Esophagus squamous epithelium (tissue), 5 donors: ENCODE measurements at places on chromosomes 16 and 17. TPM values are rescaled to one million over a fixed set of nuclear protein-coding genes. Genes with fewer than 3 reads are reported as not detected.

DNA sequence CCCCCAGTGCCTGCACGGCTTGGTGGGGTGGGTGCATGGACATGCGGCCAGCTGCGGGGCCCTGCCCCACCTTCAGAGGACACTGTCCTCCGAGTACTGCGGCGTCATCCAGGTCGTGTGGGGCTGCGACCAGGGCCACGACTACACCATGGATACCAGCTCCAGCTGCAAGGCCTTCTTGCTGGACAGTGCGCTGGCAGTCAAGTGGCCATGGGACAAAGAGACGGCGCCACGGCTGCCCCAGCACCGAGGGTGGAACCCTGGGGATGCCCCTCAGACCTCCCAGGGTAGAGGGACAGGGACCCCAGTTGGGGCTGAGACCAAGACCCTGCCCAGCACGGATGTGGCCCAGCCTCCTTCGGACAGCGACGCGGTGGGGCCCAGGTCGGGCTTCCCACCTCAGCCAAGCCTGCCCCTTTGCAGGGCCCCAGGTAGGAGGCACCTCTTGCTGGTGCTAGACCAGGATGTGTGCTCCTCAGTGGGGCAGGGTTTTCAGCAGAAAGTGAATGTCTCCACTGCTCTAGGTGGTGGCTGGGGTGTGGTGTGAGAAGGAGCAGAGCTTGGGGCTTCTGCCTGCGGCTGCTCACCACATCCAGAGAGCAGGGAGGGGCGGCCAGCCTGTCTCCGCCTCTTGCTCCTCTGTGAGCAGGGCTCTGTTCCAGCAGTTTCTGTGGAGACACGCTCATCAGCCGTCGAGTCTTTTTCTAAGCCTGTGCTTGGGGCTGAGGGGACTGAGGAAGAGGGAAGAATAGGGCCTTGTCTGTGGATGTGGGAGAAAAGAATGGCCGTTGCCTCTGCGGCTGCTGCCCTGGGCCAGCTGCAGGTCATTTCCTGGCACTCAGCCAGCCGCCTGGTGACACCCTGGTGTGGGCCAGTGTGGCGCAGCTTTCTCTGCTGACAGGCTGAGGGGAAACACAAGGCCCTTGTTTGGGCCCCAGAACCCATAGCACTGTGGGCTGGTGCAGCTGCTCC lies 2.2 kb downstream of the ZNF276 start:
- H3K4me1 ChIP-seq, result peaks cover 36% of the 10 kb centered on the region
- peak overlapping the region; percentile 96 for H3K4me3 ChIP-seq
- no peak for DNase-seq
- no peaks in the 10 kb centered on the region for H3K27me3 ChIP-seq
- H3K27ac ChIP-seq, result peak overlapping the region; percentile 99

B4GALNT2 gene
- total RNA-seq, result not detected

- DNase-seq, result no peak
- H3K36me3 ChIP-seq, result no peaks in the 10 kb centered on the region
- no peak overlapping the region for H3K4me3 ChIP-seq
- no peak overlapping the region for H3K27ac ChIP-seq
- peaks cover 20% of the 10 kb centered on the region for H3K4me1 ChIP-seq
Observed at GRCh38 chr16:35792516-35793285, 2333.3 kb downstream of the TP53TG3F start.

DNA sequence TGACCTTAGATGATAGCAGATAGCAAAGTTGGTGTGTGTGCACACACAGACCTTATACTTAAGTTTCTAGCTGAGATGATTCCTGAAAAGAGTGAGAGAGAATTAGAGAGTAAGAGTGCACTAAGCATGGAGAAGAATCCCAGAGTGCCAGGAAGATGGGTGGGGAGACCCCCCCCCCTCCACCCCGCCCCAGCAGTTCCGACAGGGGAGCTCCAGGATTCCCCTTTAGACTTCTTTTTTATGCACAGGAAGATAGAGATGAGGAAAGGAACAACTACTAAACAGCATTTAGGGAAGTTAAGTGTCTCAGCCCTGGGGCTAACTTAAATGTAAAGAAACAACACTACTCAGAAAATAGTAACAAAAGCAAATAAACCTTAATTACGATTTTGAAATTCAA lies 878.0 kb upstream of the GOT2 start:
- H3K27ac ChIP-seq, result no peak overlapping the region
- no peak overlapping the region for H3K4me3 ChIP-seq
- H3K36me3 ChIP-seq, result no peaks in the 10 kb centered on the region
- no peaks in the 10 kb centered on the region for H3K4me1 ChIP-seq

DNA sequence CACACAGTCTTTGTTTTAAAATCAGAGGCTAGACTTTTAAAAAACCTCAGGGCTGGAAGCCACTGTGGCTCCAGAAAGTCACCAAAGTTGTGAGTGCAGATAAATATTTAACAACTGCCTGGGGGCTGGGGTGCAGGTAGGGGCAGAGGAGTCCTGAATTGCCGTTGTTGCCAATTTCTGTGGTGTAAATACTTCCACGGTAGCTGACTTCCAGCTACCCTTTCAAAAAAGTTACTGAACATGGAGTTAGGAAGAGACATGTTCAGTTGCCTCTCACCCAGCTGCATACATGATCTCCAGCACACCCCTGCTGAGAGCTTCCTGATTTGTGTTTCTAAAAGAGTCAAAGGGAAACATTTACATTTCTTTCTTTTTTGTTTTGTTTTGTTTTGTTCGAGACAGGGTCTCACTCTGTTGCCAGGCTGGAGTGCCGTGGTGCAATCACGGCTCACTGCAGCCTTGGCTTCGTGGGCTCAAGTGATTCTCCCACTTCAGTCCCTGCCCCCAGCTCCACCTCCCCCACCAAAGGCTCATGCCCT lies 58.7 kb downstream of the PLXDC1 start:
- peaks cover 64% of the 10 kb centered on the region for H3K4me1 ChIP-seq
- H3K4me3 ChIP-seq, result no peak overlapping the region
- no peaks in the 10 kb centered on the region for H3K27me3 ChIP-seq
- no peak for DNase-seq

DNA sequence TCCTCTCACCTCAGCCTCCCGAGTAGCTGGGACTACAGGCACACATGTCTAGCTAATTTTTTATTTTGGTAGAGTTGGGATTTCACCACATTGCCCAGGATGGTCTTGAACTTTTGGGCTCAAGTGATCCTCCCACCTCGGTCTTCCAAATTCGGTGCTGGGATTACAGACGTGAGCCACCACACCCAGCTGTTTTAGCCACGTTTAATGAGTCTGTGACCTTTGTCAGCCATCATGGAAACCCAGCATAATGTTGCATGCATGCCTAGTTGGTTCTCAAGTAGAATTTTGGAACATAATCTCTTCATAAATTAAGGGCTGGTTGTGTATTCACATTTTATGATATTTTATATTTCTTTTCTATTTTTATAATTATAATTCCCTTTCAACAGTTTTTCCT lies 42.0 kb downstream of the GOSR1 start:
- no peaks in the 10 kb centered on the region for H3K27me3 ChIP-seq
- no peak overlapping the region for H3K4me3 ChIP-seq
- DNase-seq, result no peak
- no peak overlapping the region for H3K27ac ChIP-seq
- H3K36me3 ChIP-seq, result peaks cover 19% of the 10 kb centered on the region

DNA sequence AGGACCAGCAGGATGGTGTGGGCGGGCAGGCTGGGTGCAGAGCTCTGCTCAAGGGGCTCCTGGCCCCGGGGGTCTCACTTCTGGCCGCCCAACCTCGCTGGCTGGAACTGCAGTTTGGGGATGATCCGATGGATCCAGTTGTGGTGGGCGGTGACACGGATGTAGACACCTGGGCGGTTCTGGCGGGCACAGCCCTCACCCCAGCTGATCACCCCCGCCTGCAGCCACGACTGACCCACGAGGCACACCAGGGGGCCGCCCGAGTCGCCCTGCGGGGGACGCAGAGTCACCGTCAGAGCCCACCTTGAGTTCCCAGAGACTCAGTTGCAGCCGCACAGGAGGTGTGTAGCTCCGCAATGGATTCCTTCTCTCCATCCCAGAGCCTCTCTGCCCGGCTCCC lies 7.5 kb downstream of the PRSS27 start:
- no peak overlapping the region for H3K27ac ChIP-seq
- peaks cover 4% of the 10 kb centered on the region for H3K4me1 ChIP-seq
- DNase-seq, result no peak
- H3K36me3 ChIP-seq, result peaks cover 17% of the 10 kb centered on the region
- H3K4me3 ChIP-seq, result no peak overlapping the region
- no peaks in the 10 kb centered on the region for H3K27me3 ChIP-seq

GRCh38 chr16:51556694-51557340 lies 405.7 kb upstream of the SALL1 start:
- no peak overlapping the region for H3K4me3 ChIP-seq
- H3K27me3 ChIP-seq, result no peaks in the 10 kb centered on the region
- no peak for DNase-seq
- no peak overlapping the region for H3K27ac ChIP-seq

GRCh38 chr17:44956998-44957981 lies 9.7 kb upstream of the KIF18B start:
- no peak for DNase-seq
- no peak overlapping the region for H3K27ac ChIP-seq
- no peak overlapping the region for H3K4me3 ChIP-seq

- H3K27ac ChIP-seq, result no peak overlapping the region
- peaks cover 19% of the 10 kb centered on the region for H3K4me1 ChIP-seq
Observed at GRCh38 chr16:2246301-2246885, 5.0 kb downstream of the ECI1 start.

- no peak overlapping the region for H3K27ac ChIP-seq
- DNase-seq, result no peak
- H3K4me3 ChIP-seq, result no peak overlapping the region
- H3K4me1 ChIP-seq, result no peaks in the 10 kb centered on the region
- H3K27me3 ChIP-seq, result no peaks in the 10 kb centered on the region
Observed at GRCh38 chr17:73042225-73042624, 50.3 kb downstream of the SLC39A11 start.

DNA sequence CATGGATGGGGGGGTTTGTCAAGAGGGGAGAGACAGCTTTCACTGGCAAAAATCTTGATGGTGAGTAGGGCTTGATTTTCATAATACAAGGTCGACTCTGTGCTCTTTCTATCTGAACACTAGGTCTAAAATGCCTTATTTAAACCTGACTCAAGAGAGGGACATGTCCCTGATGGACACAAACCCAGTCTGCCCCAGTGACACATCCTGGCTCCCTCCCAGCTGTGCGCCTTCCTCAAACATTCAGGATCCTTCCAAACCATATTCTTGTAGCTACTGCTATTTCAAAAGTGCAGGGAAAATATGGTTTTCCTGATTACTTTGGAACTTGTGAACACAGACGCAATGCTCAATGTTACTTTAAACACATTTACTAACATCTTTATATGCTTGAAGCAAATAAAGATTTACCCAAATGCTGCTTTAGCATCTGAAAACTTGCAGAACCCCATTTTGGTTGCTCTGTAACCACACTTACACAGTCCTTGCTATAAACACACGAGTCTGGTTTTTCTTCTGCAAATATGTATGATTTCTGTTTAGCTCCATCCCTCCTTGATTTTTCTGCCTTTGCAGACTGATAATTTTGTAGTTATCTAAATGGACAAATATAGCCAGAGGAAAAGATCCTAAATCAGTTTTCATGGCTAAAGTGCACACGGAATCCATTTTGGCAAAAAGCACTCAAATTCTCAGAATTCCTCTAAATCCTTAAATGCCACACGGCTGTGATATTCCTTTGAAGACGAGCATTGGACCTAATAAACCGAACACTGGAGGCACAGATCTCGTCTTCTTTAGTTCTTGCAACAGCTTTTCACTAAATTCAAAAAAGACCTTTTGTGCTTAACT lies 499.9 kb upstream of the ZFHX3 start:
- no peak for DNase-seq
- H3K27me3 ChIP-seq, result no peaks in the 10 kb centered on the region
- no peak overlapping the region for H3K27ac ChIP-seq
- no peaks in the 10 kb centered on the region for H3K36me3 ChIP-seq
- H3K4me1 ChIP-seq, result no peaks in the 10 kb centered on the region

UBB gene
- total RNA-seq, result 410 TPM

GRCh38 chr17:16456742-16457316 lies 35.2 kb downstream of the LRRC75A start:
- H3K27me3 ChIP-seq, result no peaks in the 10 kb centered on the region
- H3K4me1 ChIP-seq, result peaks cover 3% of the 10 kb centered on the region
- no peak overlapping the region for H3K4me3 ChIP-seq
- peaks cover 20% of the 10 kb centered on the region for H3K36me3 ChIP-seq
- no peak for DNase-seq
- no peak overlapping the region for H3K27ac ChIP-seq

ADGRG1 gene
- total RNA-seq, result 46.9 TPM

ZFHX3 gene
- 3.5 TPM for total RNA-seq

DNA sequence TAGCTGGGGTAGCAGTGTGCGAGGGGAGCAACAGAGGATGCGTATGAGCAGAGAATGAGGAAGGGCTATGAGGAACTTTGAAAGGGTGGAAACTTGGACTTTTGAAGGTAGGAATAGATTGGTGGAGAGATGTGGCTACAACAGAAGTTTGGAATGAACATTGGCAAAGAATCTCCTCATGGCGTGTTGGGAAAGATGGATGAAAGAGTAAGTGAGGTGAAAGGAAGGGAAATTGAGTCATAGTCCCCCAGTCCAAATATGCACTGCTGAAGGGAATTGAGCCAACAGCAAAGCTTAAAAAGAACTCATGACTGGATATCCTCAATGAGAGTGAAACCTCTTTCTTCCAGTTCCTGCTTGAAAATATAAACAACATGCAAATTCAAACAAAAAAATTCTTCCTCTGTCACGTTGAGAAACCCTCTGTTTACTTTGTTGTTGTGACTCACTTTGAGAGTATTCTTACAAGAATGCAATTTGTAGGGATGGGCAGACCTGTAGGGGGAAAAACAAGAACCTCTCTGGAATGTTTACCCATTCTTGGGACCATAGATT lies 313.2 kb upstream of the KCNJ16 start:
- H3K4me1 ChIP-seq, result peaks cover 38% of the 10 kb centered on the region
- H3K27me3 ChIP-seq, result no peaks in the 10 kb centered on the region
- no peak overlapping the region for H3K27ac ChIP-seq
- no peak overlapping the region for H3K4me3 ChIP-seq

- DNase-seq, result no peak
- no peaks in the 10 kb centered on the region for H3K36me3 ChIP-seq
- no peak overlapping the region for H3K27ac ChIP-seq
- no peaks in the 10 kb centered on the region for H3K27me3 ChIP-seq
Observed at GRCh38 chr16:27712251-27712711, 162.3 kb downstream of the KATNIP start.

DNA sequence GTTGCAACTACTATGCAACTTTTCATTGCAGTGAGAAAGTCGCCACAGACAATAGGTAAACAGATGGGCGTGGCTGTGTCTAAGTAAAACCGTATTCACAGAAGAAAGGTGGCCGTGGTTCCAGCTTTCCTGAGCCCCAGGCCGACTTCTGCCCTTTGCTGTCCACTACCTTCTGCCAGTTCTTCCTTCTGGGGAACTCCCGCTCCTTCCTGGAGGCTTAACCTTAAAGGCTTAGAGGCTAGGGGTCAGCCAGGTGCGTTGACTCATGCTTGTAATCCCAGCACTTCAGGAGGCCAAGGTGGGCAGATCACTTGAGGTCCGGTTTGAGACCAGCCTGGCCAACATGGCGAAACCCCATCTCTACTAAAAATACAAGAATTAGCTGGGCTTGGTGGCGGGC lies 2.1 kb upstream of the SEPTIN12 start:
- H3K4me3 ChIP-seq, result no peak overlapping the region
- no peak overlapping the region for H3K27ac ChIP-seq
- no peaks in the 10 kb centered on the region for H3K27me3 ChIP-seq
- DNase-seq, result no peak
